GM18507 (cell line): ENCODE measurements at places on chromosomes 4 and X.

DNA sequence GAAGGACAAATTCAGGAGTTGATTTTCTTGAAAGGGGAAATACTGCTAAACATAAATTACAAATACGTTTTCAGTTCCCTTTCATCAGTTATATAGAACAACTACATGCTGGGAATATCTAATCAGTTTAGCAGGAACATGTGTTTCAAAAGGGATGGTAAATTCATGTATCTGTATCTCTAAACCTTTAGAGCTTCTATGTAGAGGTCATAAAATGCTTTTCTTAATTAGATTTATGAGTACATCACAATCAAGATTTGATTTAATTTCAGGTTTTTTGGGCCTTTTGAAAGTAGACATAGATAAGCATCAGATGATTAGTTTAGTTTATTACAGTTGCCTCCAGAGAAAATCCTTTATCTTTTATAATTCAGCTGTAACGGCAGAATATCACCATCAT is 12.9 kb downstream of the PDLIM3 start:
- no peak for DNase-seq

- DNase-seq: no peak
These were observed 2.3 kb downstream of the LAGE3 start for GRCh38 chrX:154476821-154477220.

GRCh38 chr4:55721651-55722050 is 85.6 kb upstream of the NMU start:
- DNase-seq: no peak

DNA sequence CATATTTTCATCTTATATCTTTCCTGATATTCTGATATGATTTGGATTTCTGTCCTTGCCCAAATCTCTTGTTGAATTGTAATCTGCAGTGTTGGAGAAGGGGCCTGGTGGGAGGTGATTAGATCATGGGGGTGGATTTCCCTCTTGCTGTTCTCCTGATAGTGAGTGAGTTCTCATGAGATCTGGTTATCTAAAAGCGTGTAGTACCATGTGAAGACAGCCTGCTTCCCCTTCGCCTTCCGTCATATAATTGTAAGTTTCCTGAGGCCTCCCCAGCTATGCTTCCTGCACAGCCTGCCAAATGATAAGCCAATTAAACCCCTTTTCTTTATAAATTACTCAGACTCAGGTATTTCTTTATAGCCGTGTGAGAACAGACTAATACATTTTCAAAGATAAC is 77.2 kb downstream of the ANKRD50 start:
- no peak for DNase-seq

- DNase-seq: no peak
These were observed 146.2 kb downstream of the KCNIP4 start for GRCh38 chr4:21802406-21802805.

- DNase-seq: no peak
These were observed 21.7 kb downstream of the UGDH start for GRCh38 chr4:39505581-39505980.

- no peak for DNase-seq
These were observed 171.9 kb upstream of the GALNT7 start for GRCh38 chr4:172996571-172997216.

DNA sequence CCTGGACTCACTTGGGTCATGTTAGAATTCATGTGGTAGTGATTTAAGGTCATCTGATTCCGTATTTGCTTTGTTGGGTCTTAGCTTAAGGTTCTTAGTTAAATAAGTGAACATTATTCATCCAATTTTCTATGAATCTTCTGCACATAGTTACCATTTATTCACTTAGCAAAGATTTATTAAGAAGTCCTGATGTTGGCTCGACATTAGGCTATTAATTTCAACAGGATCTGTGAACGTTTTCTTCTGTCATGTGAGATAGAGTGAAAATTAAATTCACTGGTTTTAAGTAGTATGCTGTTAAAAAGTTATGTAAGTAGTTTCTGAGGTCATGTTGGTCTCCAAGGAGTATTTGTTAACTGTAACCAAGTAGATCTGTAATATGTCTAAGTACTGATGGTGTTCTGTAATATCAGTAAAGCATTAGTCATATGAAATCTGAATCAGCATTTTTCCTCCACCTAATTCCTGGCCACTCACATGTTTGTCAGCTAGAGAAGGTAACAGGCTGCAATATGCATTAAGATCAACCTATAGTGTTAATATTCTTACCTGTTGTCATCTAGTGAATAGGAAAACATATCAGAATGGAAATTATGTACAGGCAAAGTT is 155.6 kb downstream of the PCDH7 start:
- no peak for DNase-seq

DNA sequence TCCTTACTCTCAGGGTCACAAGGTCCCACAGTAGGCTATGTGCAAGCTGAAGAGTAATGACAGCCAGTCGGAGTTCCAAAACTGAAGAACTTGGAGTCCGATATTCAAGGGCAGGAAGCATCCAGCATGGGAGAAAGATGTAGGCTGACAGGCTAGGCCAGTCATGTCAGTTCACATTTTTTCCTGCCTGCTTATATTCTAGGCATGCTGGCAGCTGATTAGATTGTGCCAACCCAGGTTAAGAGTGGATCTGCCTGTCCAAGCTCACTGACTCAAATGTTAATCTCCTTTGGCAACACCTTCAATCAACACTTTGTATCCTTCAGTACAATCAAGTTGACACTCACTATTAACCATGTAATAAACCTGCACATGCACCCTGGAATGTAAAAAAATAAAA is 960.9 kb upstream of the HS3ST1 start:
- DNase-seq: no peak

- no peak for DNase-seq
These were observed 10.0 kb downstream of the TXLNG start for GRCh38 chrX:16796298-16796697.

DNA sequence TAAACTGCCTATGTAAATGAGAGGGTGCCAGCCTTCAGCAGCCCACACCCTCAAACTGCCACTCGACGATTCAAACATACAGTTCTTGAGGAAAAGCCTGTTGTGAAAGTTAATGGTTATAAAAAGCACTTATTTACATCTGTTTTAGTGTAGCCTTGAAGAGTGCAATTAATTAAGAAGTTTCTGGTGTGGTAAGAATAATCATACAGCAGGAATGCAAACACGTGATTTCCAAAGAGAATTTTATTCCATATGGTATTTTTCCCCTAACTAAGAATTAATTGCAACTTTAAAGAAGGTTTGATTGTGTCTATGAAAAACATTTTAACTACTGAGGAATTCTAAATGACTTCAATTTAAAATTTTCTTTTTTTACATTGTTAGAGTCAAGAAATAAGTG is 176.3 kb upstream of the PITX2 start:
- no peak for DNase-seq

- DNase-seq: no peak
These were observed 461.9 kb downstream of the SPRY1 start for GRCh38 chr4:123858465-123858864.

DNA sequence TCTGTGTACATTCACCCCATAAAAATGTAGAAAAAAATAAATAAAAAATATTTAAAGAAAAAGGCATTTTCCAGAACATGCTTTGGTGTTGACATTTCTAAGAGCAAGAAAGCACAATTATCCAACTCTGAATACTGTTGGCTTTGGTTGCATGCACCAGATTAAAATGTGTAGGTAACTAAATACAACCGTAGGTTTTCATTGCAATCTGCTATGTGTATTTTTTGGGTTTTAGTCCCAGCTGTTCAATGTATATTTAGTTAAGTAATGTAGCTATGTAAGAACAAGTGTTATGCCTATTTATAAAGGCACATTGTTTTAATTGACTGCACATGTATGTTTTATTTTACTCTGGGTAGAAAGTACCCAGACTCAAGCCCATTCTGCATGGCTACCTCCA is 108.1 kb upstream of the PAQR3 start:
- DNase-seq: no peak

DNA sequence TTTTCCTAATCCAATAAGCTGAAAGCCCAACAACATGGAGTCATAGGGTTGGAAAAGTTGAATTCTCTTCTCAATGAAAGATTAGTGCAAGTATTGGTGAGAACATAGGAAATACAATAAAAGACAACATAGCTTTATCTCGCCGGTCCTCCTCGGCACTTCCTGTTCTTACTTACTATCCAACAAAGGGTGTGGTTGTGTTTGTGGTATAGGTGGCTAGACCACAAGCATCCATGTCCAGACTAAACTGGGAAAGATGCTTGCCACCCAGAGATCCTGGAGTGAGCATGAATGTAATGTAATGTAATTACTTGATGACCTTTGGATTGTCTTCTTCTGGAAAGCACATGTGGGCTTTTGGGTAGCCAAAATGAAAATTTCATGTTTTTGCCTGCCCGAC is 223.8 kb downstream of the CPE start:
- no peak for DNase-seq

DNA sequence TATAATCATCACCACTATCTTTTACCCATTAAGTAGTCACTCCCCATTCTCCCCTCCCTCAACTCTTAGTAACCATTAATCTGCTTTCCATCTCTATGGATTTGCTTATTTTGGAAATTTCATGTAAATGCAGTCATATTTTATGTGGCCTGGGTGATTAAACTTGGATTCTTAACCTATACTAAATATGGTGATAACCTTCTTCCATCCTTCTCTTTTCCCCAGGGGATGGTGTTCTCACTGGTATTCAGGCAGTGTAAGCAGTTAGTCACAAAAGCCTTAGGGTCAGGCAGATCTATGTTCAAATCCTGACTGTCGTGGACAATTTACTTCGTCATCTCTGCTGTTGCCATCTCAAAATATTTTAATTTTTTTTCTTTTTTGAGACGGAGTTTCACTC is 29.6 kb downstream of the RAB40AL start:
- no peak for DNase-seq

- DNase-seq: no peak
These were observed 626.8 kb downstream of the TLL1 start for GRCh38 chr4:166499820-166500219.

DNA sequence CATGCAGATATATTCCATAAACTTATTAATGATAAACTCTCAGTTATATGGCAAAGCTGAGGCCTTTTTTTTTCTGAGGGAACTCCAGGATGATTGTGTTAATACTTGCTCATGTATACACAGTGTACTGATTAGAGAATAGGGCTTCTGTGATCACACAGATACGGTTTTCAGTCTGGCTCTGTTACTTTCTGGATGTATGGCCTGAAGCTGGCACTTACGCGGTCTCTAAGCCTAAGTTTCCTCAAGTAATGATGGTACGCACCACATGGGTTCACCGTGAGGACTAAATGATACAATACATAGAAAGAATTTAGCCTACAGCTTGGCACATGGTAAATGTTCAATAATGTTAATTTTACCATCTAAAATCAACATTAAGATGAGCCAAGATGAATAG is 73.8 kb downstream of the SEC24D start:
- no peak for DNase-seq

- no peak for DNase-seq
These were observed 22.7 kb upstream of the OGT start for GRCh38 chrX:71510161-71510560.

- DNase-seq: no peak
These were observed 398.2 kb upstream of the DIPK2B start for GRCh38 chrX:45598861-45599260.

DNA sequence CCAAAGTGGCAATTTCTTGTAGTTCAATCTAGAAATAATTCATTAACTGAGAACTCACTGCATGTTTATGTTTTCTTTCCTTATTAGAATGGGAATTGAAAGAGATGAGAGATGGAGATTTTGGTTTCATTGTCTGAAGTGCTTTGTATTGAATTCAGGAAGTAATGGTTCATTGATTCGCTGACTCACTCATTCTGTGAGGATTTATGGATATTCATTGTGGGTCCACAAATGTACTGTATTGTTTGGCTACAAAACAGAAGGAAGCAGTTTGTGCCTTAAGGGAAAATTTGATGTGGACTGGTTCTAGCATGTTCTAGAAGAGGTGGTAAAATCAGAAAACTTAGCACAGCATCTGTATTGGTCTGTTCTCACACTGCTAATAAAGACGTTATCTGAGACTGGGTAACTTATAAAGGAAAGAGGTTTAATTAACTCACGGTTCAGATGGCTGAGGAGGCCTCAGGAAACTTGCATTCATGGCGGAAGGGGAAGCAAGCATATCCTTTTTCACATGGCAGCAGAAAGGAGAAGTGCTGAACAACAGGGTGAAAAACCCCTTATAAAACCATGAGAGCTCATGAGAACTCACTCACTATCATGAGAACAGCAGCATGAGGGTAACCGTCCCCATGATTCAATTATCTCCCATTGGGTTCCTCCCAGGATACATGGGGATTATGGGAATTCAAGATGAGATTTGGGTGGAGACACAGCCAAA is 132.3 kb upstream of the VCX3A start:
- no peak for DNase-seq

GRCh38 chr4:7037425-7037824 is 5.7 kb upstream of the TADA2B start:
- no peak for DNase-seq

DNA sequence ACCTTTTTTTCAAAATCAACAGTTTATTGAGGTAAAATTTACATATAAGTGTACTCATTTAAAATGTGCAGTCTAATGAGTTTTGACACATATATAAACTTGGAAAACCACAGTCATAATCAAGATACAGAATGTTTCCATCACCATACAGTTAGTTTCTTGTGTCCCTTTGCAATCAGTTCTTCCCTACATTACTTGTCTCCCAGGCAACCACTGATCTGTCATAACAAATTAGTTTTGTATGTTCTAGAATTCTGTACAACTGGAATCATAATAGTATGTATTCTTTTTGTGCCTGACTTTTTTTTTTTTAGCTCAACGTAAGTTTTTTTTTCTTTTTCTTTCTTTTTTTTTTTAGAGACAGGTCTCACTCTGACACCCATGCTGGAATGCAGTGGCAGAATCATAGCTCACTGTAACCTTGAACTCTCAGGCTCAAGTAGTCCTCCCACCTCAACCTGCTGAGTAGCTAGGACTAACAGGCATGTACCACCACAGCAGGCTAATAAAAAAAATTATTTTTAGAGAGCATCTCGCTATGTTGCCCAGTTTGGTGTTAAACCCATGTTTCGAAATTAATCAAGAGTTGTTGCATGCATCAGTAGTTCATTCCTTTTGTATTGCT is 26.9 kb downstream of the ARFIP1 start:
- DNase-seq: no peak

- no peak for DNase-seq
These were observed 260.1 kb downstream of the EVC2 start for GRCh38 chr4:5448221-5448620.

- DNase-seq: no peak
These were observed 18.4 kb upstream of the MAGEB17 start for GRCh38 chrX:16148896-16149295.

DNA sequence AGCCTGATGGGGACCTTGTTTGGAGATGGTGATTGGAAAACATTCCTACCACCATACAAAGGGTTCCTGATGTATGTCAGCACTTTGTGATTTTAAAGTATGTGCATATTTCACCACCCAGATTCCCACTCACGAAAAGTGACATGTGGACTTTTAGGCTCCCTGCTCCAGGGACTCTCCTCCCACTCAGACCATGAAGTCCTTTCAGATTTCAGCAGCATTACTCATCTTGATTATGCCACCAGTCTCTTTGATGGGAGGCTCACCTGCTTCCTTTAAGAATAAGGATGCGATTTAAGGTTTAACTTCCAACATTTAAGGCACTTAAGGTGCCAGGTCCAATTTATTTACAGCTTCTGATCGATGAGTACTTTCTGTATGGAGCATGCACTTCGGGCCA is 204.4 kb downstream of the PPARGC1A start:
- DNase-seq: no peak

- no peak for DNase-seq
These were observed 29.8 kb upstream of the ARHGAP24 start for GRCh38 chr4:85445050-85445639.
